ENCODE measurements at places on chromosomes 11 and 22. TPM values are rescaled to one million over a fixed set of nuclear protein-coding genes. Genes with fewer than 3 reads are reported as not detected.

The KDM4D gene
- 1.4 TPM for polyA plus RNA-seq

The TRPM5 gene
- not detected for polyA plus RNA-seq

The SAA2 gene
- polyA plus RNA-seq = not detected

The KIRREL3 gene
- 0.13 TPM for polyA plus RNA-seq

The CLCF1 gene
- 0.17 TPM for polyA plus RNA-seq

The ADSL gene
- 120 TPM for polyA plus RNA-seq

The ARHGAP32 gene
- 3.4 TPM for polyA plus RNA-seq

The C1QTNF4 gene
- 5.2 TPM for polyA plus RNA-seq

The CYP2D6 gene
- polyA plus RNA-seq = 1.2 TPM

The SCGB1C1 gene
- not detected for polyA plus RNA-seq

The GGTLC2 gene
- not detected for polyA plus RNA-seq

The SLC25A45 gene
- polyA plus RNA-seq = 0.89 TPM

The CLTCL1 gene
- polyA plus RNA-seq = 5.4 TPM

All from GM23338 (cell line).